ENCODE measurements at places on chromosomes 3 and 15.
A peak's percentile ranks its signal among the peaks of the same experiment; 100 is the strongest.

DNA sequence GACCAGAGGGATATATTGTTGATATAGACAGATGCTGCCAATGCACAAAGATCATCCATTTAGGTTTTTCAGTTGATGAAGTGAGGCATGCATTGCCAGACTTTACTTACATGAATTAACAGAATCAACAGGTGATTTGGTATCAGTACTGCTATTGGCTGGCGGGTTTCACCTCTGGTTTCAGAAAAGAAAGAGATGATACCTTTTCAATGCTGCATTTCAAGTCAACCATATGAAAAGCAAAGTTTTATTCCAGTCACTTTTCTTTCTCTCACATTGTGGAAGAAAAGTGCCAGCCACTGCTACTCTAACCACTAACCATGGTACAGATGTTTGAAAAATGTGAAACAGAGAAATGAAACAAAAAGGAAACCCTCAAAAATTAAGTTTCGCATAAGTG is 289.1 kb downstream of the TIGIT start:
- H3K27me3 ChIP-seq, result no peaks in the 10 kb centered on the region
- H3K4me3 ChIP-seq, result no peak overlapping the region
- H3K36me3 ChIP-seq, result no peaks in the 10 kb centered on the region
- H3K27ac ChIP-seq, result no peak overlapping the region
- no peak for DNase-seq

DNA sequence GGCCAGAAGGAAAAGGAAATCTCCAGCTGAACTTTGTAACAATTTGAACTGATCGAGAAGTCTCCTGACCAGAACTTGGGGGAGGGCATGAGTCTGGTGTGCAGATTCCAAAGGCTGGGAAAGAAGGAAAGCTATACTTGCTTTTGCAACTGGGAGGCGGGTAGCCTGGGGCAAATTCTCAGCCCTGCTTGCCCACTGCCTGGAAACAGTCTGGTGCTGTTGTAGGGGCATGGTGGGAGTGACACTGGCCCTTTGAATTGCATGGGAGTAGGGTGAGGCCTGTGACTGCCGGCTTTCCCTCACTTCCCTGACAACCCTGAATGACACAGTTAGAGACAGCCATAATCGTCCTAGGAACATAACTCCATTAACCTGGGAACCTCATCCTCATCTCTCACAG is 114.0 kb upstream of the POU1F1 start:
- no peaks in the 10 kb centered on the region for H3K36me3 ChIP-seq
- H3K4me1 ChIP-seq, result no peaks in the 10 kb centered on the region

DNA sequence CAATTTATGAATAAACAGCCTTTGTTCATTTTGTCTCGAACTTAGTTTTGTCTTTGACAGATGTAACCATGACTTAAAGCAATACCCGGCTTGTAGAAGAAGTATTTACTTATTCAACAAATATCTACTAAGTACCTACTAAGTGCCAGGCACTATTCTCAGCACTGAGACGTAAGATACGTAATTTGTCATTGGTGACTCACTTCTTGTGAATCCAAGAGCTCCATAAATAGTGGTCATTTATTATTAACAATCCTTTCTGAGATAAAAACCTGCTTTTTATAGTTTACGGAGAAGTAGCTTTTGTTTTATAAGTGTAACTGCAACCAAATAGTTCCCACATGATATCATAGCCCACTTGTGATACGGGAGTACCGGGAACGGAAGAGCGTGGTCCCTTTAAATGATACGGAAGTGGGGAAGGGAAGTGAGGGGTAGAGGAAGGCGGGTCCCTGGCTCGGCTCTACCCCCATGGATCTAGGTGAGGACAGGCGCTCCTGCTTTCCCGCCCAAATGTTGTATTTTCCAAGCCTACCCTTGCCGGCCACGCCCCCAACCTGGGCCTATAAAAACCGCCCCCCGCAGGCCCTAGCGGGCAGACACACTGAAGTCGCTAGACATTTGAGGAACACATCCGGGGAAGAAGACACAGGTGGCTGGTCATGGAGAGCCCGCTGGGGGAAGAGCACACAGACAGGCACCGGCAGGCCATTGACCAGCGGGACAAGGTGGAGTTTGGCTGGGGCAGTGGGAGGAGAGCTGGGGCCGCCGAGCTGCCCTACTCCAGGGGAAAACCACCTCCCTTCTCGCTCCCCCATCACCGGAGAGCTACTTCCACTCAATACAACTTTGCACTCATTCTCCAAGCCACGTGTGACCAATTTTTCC is at the start of gene SAMMSON:
TSS of gene SAMMSON (plus strand) at position 594 of the 888 bp plus-strand sequence.
- DNase-seq, result no peak
- no peak within 1 kb of the TSS for H3K27ac ChIP-seq
- H3K4me1 ChIP-seq, result no peaks in the 10 kb centered on the region
- no peaks in the 10 kb centered on the region for H3K27me3 ChIP-seq

DNA sequence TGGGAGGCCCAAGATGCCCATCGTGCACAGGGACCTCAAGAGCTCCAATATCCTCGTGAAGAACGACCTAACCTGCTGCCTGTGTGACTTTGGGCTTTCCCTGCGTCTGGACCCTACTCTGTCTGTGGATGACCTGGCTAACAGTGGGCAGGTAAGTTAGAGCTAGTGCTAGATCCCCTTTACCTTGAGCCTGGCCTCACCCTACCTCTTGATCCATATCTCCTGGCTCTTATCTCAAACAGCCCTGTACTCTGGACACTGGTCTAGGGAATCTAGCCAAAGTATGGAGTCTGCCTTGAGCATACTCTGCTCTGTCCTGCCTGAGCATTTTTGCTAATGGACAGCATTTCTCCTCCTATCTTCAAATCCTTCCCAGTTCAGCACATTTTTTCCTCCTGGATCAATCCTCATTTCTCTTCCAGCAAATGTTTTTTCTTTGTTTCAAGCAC is 65.9 kb downstream of the TGFBR2 start:
- no peak for DNase-seq
- no peaks in the 10 kb centered on the region for H3K27me3 ChIP-seq
- H3K27ac ChIP-seq, result peak overlapping the region; percentile 15
- peaks cover 93% of the 10 kb centered on the region for H3K4me1 ChIP-seq
- no peak overlapping the region for H3K4me3 ChIP-seq

DNA sequence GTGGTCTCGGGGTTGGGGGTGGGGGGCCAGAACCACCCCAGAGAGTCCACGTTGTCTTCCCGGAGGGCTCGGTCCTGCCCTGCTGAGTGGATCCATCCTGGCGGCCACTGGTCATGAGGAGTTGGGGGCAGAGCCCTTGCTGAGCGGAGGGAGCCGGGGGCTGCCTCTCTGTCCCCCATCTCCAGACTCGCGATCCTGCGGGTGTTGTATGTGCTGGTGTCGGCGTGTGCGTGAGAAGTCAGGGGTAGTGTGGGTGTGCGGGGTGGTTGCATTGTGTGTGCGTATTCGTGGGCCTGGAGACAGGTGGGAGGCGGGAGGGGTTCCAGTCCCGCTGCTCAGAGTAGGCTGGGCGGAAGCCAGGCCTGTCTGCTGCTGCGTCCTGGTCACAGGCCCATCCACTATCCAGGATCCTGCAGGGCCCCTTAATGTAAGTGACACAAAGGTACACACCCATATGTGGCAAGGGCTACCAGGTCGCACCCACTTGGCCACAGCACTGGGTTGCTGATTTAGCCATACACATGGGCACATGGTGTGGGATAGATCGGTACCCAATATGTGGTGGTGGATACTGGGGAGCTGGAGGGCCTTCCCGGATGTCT is 30.7 kb downstream of the NBEAL2 start:
- H3K27me3 ChIP-seq, result peaks cover 11% of the 10 kb centered on the region
- no peak for DNase-seq
- peaks cover 24% of the 10 kb centered on the region for H3K4me1 ChIP-seq
- H3K36me3 ChIP-seq, result peaks cover 12% of the 10 kb centered on the region
- peak overlapping the region; percentile 91 for H3K27ac ChIP-seq

- no peaks in the 10 kb centered on the region for H3K36me3 ChIP-seq
- peaks cover 2% of the 10 kb centered on the region for H3K27me3 ChIP-seq
- H3K27ac ChIP-seq, result no peak overlapping the region
- DNase-seq, result no peak
These were observed 67.9 kb downstream of the FEM1B start for GRCh38 chr15:68345481-68345880.

- H3K27me3 ChIP-seq, result peaks cover 3% of the 10 kb centered on the region
- no peak overlapping the region for H3K27ac ChIP-seq
- H3K36me3 ChIP-seq, result no peaks in the 10 kb centered on the region
- no peak overlapping the region for H3K4me3 ChIP-seq
- H3K4me1 ChIP-seq, result no peaks in the 10 kb centered on the region
These were observed 511.1 kb upstream of the PROK2 start for GRCh38 chr3:72295962-72296450.

DNA sequence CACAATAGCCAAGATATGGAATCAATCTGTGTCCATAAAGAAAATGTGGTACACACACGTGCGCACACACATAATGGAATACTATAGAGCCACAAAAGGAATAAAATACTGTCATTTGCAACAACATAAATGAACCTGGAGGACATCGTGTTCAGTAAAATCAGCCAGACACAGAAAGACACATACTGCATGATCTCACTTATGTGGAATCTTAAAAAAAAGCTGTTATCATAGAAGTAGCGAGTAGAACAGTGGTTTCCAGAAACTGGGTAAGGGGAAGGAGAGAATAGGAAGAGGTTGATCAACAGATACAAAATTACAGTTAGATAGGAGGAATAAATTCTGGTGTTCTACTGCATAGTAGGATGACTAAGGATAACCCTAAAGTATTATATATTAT is 11.1 kb downstream of the ATOSA start:
- H3K36me3 ChIP-seq, result peaks cover 50% of the 10 kb centered on the region
- H3K4me3 ChIP-seq, result no peak overlapping the region
- peaks cover 12% of the 10 kb centered on the region for H3K4me1 ChIP-seq
- H3K27me3 ChIP-seq, result no peaks in the 10 kb centered on the region

DNA sequence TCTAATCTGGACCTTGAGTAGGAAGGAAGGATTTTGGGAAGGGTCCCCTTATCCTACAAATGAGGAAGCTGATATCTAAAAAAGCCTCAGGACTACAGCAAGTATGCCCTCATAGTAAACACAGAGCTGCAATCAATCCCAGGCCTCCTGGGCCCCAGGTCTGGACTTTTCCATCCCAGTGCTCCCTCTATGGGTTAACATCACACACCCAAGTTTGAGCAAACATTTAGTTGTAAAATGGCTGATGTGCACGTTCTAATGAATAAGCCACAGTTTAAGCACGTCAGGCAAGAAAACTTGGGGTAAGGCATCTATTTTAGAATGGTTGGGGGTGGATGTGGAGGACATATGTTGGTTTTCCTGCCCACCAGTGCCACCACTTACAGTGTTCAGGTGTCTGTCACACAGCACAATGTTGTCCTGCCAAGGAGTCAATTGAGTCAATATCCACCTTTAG is 44.3 kb upstream of the UBE2E1 start:
- no peaks in the 10 kb centered on the region for H3K36me3 ChIP-seq
- DNase-seq, result no peak
- H3K4me3 ChIP-seq, result peak overlapping the region; percentile 72

DNA sequence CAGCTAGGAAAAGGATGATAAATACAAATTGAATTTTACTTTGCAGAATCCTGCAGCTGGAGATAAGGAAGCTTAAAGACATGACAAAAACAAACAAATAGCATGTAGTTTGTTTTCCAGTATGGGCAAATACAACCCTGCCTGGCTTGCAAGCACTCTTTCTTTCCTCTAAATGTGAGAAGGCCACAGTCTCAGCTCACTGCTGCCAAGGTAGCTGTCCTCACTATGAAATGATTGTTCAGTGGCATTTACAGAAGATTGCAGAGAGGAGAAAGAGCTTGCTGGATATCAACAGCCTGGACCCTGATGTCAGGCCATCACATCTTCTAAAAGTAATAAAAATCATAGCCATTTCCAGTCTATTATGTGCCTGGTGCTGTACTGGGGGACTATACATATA is 262.0 kb downstream of the CLSTN2 start:
- H3K27ac ChIP-seq, result no peak overlapping the region
- H3K36me3 ChIP-seq, result no peaks in the 10 kb centered on the region
- DNase-seq, result no peak
- no peaks in the 10 kb centered on the region for H3K4me1 ChIP-seq
- H3K4me3 ChIP-seq, result no peak overlapping the region

DNA sequence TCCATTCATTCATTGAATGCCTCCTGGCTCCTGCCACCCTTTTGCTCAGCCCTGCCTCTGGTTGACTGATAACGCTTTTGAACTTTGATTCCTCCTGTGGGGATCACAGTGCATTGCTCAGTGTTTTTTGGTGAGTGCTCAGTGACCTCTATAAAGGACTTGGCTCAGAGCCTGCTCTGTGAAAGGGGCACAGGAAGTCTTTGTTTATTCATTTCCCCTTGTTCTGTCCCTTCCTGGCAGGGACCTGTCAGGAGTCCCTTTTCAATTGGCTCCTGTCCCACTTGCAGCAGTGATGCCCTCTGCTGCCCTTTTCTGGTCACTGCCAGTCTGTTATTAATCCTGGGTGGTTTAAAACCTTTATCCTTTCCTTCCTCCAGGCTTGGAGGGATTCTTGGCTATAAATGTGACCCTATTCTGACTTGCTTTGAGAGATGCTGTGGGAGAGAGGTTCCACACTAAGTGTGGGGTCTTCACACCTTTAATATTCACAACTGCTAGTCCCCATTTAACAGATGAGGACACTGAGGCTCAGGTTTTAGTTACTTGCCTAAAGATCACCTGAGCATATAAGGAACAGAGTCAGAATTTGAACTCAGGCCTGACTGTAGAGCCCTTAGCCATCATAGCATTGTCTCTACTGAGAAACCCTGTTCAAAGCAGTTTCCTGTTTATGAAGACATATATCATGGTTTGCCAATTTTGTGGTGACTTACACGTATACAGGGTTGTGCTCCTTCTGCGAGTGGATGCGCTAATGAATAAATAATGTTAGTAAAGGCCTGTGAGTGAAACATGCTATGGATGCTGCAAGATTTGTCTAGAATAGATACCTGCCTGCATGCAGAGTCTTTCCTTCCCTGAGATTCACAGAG is 23.2 kb upstream of the TATDN2 start:
- H3K27me3 ChIP-seq, result peaks cover 4% of the 10 kb centered on the region
- H3K4me3 ChIP-seq, result peak overlapping the region; percentile 67
- peak; percentile 57 for DNase-seq
- peaks cover 48% of the 10 kb centered on the region for H3K36me3 ChIP-seq
- peak overlapping the region; percentile 82 for H3K27ac ChIP-seq
- H3K4me1 ChIP-seq, result peaks cover 71% of the 10 kb centered on the region

- no peak for DNase-seq
- peaks cover 3% of the 10 kb centered on the region for H3K36me3 ChIP-seq
- H3K27me3 ChIP-seq, result peaks cover 35% of the 10 kb centered on the region
- H3K27ac ChIP-seq, result no peak overlapping the region
- H3K4me3 ChIP-seq, result no peak overlapping the region
These were observed 37.7 kb downstream of the ZIC4 start for GRCh38 chr3:147368561-147369221.

- no peak overlapping the region for H3K4me3 ChIP-seq
- no peak overlapping the region for H3K27ac ChIP-seq
- no peak for DNase-seq
- no peaks in the 10 kb centered on the region for H3K36me3 ChIP-seq
- H3K27me3 ChIP-seq, result peaks cover 4% of the 10 kb centered on the region
These were observed 157.6 kb upstream of the CTDSPL start for GRCh38 chr3:37704064-37704463.

- no peaks in the 10 kb centered on the region for H3K4me1 ChIP-seq
- DNase-seq, result no peak
- no peak overlapping the region for H3K4me3 ChIP-seq
- H3K36me3 ChIP-seq, result no peaks in the 10 kb centered on the region
- H3K27me3 ChIP-seq, result no peaks in the 10 kb centered on the region
These were observed 158.2 kb downstream of the SPATA16 start for GRCh38 chr3:172982736-172983364.

- H3K4me1 ChIP-seq, result peaks cover 23% of the 10 kb centered on the region
- peaks cover 10% of the 10 kb centered on the region for H3K27me3 ChIP-seq
- no peak for DNase-seq
- H3K36me3 ChIP-seq, result no peaks in the 10 kb centered on the region
- no peak overlapping the region for H3K27ac ChIP-seq
These were observed 3.1 kb downstream of the WDR93 start for GRCh38 chr15:89693696-89694095.
